ENCODE measurements at places on chromosomes 7 and 10. TPM values are rescaled to one million over a fixed set of nuclear protein-coding genes. Genes with fewer than 3 reads are reported as not detected.

- DNase-seq = no peak
These were observed 76.0 kb downstream of the CXCL12 start for GRCh38 chr10:44308935-44309334.

DNA sequence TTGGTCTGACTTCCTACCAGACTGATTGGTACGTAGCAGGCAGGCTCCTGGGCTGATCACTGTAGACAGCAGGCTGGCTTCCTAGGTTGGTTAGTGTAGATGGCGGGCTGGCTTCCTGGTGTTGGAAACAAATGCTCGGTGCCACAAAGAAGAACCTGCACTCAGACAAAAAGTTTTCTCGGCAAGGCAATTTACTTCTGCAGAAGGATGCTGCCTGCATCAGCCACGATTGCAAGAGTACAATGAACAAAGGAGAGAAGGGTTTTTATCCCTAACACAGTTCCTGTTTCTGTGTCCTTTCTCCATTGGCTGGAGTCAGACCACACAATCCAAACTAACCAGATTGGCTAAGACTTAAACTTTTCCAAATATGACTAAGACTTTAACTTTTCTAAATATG lies 123.6 kb upstream of the PPP2R2D start:
- DNase-seq = no peak

DNA sequence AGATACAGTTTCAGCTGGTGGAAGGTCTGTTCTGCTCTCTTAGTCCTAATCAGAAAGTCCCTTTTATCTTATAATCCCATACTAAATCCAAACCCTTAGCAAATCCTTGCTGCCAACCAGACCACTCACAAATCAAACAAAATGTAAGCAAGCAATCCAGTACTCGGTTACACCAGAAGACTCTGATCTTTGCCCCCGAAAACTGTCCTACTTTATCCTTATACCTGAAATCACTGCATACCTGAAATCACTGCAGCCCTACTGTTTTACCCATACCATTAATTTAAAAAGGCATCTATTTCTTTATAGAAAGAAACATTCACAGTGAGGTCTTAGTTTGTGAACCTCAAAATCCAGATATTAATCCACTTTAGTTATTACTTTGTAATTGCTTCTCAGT lies 64.7 kb downstream of the GSDME start:
- no peak for DNase-seq

- DNase-seq = no peak
These were observed 12.0 kb upstream of the COMTD1 start for GRCh38 chr10:75247797-75248196.

- DNase-seq = no peak
These were observed 263.1 kb upstream of the HGF start for GRCh38 chr7:82032901-82033300.

GRCh38 chr7:106639476-106640334 lies 21.3 kb downstream of the CCDC71L start:
- DNase-seq = no peak

GRCh38 chr7:46058086-46058823 lies 137.2 kb upstream of the IGFBP3 start:
- DNase-seq = no peak

DNA sequence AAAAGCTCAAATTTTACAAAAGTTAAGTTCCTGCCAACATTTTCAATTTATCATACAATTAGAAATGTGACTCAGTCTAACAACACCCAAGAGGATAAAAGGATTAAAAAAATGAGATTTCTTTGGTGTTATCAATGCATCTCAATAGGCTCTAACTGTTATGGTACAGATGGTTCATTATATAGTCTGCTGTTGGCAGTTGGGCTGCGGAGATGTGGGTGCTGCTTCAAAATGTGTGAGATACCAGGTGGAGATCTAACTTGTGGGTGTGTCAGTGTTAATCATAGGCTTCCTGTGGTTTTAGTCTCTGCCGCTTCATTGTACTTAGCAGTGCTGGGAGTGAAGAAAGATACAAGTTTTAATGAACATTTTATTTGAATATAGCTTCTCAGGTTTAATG lies 231.2 kb downstream of the EXOC4 start:
- DNase-seq = no peak

The LRRC61 gene
- total RNA-seq = 10.0 TPM

The GALNT17 gene
- total RNA-seq = 12.6 TPM

Data from omental fat pad (tissue), 4 donors.